Lung (tissue), 17 donors: ENCODE measurements at places on chromosomes 1 and 21. TPM values are rescaled to one million over a fixed set of nuclear protein-coding genes. Genes with fewer than 3 reads are reported as not detected.

The MROH9 gene
- total RNA-seq: 11.6 TPM

The WNT4 gene
- total RNA-seq: 2.3 TPM

GRCh38 chr1:901108-901859 is 22.4 kb upstream of the SAMD11 start:
- no peak for DNase-seq

DNA sequence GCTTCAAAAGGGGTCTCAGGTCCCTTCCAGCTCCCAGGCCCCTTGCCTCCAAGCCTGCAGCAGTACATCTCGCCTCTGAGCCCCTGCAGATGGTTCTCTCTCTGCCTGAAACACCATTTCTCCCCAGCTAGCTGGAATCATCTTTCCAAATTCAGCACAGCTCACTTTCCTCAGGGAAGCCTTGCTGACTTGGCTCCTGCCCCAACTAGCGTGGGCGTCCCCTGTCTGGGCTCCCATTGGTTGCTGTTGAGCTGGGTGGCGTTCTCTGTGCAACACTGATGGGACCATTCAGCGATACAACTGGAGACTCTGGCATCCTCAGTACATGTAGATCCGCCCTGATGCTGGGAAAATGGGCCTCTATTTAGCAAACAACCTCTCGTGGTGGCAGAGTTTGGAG is 141.3 kb upstream of the IGSF21 start:
- DNase-seq: no peak

GRCh38 chr21:26736449-26736848 is 108.8 kb downstream of the ADAMTS1 start:
- DNase-seq: no peak

- DNase-seq: no peak
These were observed 94.8 kb upstream of the USP24 start for GRCh38 chr1:55309786-55310504.

DNA sequence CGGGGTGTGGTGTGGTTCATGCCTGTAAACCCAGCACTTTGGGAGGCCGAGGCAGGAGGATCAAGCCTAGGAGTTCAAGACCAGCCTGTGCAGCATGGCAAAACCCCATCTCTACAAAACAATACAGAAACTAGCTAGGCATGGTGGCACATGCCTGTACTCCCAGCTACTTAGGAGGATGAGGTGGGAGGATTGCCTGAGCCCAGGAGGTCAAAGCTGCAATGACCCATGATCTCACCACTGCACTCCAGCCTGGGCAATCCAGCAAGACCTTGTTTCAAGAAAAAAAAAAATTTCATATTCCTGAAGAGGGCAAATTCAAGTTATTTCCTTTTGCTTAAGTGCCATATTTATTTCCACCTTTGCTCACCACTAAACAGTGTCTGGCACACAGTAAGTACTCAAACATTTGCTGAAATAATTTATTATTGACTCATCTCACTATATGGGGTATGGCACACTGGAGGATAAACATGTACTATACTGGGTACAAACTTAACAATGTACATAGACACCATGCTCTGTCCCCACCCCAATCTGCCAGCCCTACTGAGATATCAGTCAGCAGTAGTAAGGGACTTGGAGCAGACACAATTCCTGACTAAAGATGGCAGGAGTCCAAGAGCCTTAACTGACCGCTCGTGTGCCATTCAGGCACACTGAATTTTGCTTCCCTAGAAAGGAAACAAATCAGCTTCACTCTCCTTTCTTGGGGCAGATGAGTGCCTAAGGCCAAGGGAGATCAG is 15.5 kb downstream of the MEAF6 start:
- no peak for DNase-seq

- DNase-seq: no peak
These were observed 55.1 kb upstream of the GJA5 start for GRCh38 chr1:147815503-147815902.
